Dermis blood vessel endothelial cell (primary cell): ENCODE measurements at places on chromosomes 3 and 15. TPM values are rescaled to one million over a fixed set of nuclear protein-coding genes. Genes with fewer than 3 reads are reported as not detected.

Gene CCR3
- total RNA-seq = not detected in 2 replicates

Gene GOLGA8A
- total RNA-seq = 8.0 and 8.8 TPM in 2 replicates

Gene SQOR
- 128 and 161 TPM in 2 replicates for total RNA-seq

Gene PAK6
- total RNA-seq = not detected in 2 replicates

Gene SIDT1
- 0.09 TPM in 1 of 2 replicates, not detected in the other for total RNA-seq

Gene ST3GAL6
- 18.6 and 30.1 TPM in 2 replicates for total RNA-seq

Gene PLIN1
- under 0.01 TPM in 1 of 2 replicates, not detected in the other for total RNA-seq

Gene COL8A1
- 263 and 653 TPM in 2 replicates for total RNA-seq

Gene ALDH1L1
- not detected in 2 replicates for total RNA-seq

Gene NR1I2
- total RNA-seq = under 0.01 TPM in 1 of 2 replicates, not detected in the other

GRCh38 chr3:102484363-102484762, 49.5 kb downstream of the ZPLD1 start:
- no peak for DNase-seq

DNA sequence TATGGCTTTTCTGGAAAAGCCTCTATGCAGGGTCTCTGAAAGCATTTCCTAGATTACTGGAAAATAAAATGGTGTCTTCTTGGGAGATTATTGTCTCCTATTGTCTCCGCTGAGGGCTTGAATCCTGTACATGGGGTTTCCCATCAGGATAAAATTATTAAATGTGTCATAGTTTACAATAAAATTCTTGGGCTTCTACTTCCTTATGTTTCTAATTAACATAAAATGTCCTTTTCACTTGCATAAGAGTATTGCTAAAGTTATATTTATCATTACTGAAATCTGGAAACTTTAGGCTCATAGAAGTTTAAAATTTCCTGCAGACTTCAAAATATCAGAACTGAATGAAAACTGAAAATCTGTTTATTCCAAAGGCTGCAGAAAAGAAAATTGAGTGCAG, 595.5 kb upstream of the AGTR1 start:
- DNase-seq = no peak

GRCh38 chr3:100402891-100403290, 1.6 kb downstream of the LNP1 start:
- DNase-seq = no peak

GRCh38 chr3:122609798-122610559, 32.5 kb downstream of the PARP15 start:
- peak; percentile 47 for DNase-seq

DNA sequence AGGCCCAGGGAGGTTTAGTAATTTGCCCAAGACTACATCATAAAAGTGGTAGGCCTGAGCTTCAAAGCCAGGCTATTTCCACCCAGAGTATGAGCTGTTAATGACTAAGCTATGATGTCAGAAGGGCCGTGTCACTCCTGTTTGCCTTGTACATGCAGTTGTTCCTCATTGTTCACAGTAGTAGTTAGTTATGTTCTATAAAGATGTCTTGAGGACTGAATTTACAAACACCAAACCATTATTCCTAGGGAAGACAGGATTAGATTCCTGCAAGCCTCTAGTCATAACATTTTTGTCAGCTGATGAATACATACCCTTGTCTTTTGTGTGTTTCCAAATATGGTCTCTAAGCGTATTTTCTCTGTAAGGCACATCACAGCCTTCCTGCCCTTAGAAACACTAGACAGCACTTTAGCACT, 20.9 kb upstream of the LARS2 start:
- no peak for DNase-seq

DNA sequence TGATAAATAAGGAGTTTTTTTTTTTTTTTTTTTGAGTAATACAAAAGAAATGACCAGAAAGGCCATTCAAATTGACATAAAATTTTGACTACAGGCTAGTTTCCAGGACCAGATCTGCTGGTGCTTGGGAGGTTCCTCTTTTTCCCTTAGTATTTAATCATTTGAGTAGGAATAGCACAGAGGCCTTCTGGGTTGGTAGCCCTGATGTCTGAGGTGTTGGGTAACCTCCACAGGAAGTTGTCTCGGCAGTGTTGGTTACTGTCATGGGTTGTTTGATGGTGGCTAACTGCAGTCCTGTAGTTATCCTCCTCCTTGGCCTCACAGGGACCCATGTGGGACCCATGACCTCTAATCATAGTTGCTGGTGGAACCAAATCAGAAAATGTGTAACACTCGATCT, 91.1 kb downstream of the USP13 start:
- no peak for DNase-seq

GRCh38 chr3:17945799-17946399, 203.5 kb upstream of the TBC1D5 start:
- no peak for DNase-seq

GRCh38 chr15:36899696-36900095, 200.7 kb downstream of the MEIS2 start:
- no peak for DNase-seq

DNA sequence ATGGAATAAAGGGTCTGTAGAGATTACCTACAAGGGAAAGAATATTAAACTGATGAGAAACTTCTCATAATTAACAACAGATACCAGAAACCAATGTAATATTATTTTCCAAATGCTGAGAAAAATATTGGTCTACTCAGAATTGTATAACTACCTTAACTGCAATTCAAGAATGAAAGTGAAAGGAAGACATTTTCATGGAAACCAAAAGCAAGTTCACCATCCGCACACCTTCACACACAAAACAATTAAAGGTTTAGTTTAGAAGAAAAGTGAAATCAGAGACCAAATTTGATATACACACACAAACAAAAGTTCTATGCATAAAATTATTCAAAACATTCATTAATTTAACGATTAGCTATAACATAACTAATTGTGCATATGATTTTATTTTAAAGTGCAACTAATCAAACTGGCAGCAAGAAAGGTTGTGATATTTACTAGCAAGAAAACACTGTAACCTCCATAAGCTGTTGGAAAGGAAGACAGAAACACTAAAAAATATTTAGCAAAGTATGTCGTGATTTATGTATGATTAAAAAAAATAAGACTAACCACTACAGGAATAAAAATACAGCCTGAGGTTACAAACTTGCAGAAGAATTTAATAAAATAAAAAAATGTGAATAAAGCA, 395.5 kb downstream of the FGF12 start:
- DNase-seq = no peak

DNA sequence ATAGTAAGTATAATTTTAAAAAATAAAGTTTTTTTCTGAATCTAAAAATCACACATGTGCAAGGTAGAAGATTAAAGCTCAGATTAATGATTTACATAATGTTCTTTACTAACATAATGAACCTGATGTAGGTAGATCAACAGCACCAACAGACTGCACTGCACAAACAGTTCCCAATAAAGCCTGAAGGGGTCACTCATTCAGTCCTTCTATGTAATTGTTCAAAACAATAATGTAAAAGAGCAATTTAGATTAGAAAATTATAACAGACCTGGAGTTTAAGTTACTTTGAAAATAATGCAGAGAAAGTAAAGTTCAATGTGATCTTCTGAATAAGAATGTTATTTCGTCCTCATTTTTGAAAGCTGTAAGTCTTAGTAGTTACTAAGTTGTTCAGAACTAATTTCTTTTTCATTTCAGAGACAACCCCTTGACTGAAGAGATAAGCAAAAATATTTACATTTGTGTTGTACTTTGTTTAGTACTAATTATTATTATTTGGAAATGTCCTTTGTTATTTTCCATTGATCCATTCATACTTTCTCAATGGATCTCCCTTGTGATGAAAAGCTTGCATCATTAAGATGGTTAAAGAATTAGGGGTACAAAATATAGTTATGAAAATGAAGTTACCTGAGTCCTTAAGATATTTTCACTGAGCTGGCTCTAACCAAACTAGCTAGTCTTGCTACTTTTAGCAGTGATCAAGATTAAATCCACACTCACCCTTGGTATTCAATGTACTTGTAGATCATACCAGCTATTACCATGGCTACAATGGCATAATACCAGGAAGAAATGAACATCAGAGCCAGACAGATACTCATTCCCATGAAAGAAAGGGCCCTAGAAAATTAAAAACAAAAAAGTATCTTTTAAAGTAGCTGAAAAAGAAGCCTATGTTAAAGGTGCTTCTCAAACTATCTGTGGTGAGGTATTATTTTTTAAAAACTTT, 16.8 kb downstream of the EMC4 start:
- DNase-seq = peak; percentile 75

- peak; percentile 33 for DNase-seq
Observed at GRCh38 chr3:61847784-61848462, 286.6 kb downstream of the PTPRG start.

- no peak for DNase-seq
Observed at GRCh38 chr15:69402816-69403215, 11.3 kb upstream of the KIF23 start.

- no peak for DNase-seq
Observed at GRCh38 chr3:114005481-114005880, 50.8 kb downstream of the CCDC191 start.

DNA sequence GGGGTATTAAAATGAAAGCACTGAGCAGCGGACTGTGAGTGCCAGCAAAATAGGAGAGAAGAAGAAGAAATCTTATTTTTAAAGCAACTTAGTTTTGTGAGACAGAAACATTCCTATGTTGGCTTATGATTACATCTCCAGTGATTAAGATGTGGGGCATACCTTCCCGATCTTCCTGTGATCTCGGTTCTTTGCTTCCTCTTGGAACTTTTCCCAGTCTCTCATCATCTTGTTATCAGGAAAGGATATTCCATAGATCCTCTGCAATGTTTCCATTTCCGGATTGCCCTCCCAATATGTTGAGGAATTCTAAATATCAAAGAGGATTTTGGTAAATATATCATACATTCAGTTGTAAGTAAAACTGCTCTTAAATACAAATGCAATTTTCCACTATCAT, 22.2 kb downstream of the TARS3 start:
- DNase-seq = peak; percentile 53

DNA sequence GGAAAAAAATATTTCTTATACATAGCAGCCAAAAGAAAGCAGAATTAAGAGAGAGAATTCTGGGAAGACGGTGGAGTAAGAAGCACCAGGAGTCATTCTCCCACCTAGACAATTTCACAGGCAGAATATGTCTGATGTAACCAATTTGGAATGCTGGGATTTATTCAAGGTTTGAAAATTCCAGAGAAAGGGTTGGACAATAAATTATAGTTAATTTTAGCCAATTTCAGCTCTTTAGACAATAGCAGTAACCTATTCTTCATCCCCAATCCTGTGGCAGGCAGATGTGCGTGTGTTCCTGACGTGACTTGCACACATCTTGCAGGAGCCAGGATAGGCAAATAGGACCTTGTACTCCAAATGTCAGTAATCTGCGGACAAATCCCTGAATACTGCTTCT, 541.0 kb upstream of the NAALADL2 start:
- DNase-seq = no peak

DNA sequence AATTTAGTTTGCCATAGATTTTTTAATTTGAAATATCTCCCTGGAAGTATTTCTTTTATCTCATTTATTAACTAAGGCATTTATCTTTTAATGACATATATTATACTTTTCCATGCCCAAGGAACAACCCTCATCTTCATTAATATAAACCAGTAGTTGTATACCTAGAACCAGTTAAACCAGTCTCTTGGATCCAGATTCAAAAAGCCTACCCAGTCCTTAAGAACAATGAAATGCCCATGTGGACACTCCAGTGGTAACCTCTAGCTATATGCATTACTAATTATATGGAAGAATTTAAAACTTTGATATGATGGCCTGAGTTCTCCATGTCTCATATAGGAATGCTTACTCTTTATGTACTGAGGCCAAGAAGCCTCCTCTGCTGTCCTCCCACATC, 4.8 kb downstream of the SIDT1 start:
- no peak for DNase-seq

DNA sequence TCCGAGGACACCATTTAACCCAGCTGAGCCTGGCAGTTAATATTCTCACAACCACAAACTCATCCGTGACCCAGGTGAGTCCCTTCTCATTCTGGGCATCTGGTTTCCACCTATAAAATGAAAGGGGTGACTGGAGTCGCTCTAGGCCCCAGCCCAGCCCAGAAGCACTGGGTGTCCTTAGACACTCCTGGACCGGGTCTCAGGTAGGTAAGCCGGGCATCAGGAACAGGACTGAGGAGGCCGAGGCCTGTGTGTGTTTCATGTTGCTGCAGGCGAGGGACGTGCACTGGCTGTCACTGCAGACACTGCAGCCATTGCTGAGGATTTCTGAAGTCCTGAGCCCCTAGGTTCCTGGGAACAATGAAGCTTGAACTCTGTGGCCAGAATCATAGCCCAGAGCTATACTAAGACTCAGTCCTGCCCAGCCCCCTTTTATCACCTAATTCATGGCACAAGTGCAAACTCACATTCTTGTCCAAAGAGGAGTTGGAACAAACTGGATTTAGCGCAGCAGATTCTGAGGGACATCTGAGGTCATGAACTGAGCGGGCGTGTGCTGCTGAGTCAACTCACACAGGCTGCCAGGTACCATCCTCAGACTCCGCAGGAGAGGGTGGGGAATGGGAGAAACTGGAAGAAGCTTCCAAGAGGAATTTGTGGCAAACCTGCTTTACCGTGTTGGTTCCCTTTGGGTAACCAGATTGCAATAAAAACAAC, 184.9 kb downstream of the FAM43A start:
- DNase-seq = peak; percentile 20

GRCh38 chr15:98986281-98986680, 21.3 kb downstream of the PGPEP1L start:
- DNase-seq = no peak

DNA sequence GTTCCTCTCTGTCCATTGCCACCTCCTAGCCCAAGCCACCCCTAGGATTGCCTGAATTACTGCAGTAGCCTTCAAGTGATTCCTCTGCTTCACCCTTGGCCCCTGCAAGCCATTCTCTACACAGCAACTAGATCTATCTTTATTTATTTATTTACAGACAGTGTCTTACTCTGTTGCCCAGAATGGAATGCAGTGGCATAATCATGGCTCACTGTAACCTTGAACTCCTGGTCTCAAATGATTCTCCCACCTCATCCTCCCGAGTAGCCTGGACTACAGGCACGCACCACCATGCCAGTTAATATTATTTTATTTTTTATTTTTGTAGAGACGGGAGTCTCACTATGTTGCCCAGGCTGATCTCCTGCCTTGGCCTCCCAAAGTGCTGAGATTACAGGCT, 1.9 kb upstream of the JAGN1 start:
- no peak for DNase-seq

GRCh38 chr3:134796281-134797056, 1.4 kb downstream of the EPHB1 start:
- DNase-seq = peak; percentile 40

DNA sequence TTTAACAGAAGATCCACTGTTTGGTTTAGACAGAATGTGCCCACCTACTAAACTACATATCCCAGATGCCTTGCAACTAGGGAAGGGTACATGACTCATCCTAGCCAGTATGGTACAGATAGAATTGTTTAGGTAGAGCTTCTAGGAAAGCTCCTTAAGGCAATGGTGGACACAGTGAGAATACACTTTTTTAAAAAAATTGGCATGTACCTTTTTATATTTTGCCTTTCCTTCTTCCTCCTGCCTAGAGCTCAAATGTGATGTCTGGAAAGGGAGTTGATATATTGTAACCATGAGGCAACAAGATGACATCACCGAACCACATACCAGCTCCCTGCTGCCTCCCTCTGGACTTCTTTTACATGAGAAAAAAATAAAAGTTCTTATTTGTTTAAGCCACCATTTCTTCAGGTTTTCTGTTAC, 14.4 kb upstream of the C3orf80 start:
- peak; percentile 40 for DNase-seq
